Foreskin fibroblast (primary cell): ENCODE measurements at places on chromosomes 3 and 15.

- DNase-seq = no peak
Measured at GRCh38 chr3:160098926-160099626, 110.4 kb downstream of the IL12A start.

DNA sequence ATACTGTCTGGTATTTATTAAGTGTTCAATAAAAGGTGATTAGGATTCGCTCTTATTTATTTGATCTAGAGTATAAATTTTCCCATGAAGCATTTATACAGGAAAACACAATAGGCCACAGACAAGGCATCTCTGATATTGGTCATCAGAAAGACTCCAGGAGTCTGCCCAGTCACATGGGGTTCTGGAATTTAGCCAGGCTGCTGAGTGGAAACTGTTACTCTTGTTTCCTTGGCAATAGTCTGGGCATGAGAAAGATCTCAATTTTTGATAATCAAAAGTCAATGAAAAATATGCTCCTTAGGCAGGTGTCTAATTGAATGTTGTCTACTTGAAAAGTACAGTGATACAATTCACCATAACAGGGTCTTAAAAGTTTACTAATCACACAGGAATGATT is 161.2 kb downstream of the FRMD5 start:
- peak; percentile 78 for DNase-seq

DNA sequence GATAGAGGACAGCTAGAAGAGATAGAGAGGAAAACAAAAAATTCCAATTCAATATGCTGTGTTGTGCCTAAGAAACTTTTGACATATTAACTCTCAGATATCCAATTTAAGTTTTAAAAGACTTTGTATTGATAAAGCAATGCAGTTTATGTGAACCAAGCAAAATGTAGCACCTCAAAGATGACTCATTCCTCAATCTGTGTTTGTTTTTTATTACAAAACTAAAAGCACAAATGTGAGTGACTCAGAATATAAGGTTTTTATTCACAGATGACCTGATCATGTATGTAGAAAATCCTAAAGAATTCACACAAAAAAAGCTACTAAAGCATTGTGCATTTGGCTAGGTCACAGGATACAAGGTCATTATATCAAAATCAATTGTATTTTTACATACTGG is 11.1 kb downstream of the HCLS1 start:
- no peak for DNase-seq

DNA sequence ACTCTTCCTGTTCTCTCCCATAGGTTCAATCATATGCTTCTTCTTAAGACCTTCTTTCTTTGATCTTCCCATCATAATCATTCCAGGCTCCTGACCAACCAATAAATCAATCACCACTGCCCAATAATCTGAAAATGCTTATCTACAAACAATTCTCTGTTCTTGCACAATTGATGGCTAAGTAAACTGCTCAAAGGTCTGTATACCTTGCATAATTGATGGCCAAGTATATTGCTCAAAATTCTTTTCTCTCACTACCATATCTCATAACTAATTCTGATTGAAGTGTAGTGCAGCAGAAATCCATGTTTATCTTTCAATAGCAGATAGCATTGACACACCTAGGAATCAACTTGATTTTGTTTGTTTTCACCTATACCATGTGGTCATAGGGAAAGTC is 83.4 kb upstream of the EPHA6 start:
- DNase-seq = no peak

DNA sequence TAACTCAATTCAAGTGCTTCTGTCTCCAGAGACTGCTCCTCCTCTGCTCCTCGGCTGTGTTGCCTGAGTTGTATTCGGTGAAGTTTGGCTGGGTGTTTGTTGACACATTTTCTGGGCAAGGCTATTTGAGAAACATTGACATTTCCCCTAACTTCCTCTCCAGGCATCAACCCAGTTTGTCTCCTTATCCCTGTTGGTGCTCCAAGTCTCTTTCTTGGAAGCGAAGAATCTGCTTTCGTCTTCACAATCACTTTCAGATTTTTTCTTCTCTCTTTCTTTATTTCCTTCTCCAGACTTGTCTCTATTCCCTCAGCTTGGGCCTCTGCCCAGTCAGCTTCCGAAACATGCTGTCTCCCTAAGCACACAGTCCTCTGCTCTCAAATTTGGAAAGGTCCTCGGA is 84.7 kb downstream of the ETV5 start:
- DNase-seq = peak; percentile 60

DNA sequence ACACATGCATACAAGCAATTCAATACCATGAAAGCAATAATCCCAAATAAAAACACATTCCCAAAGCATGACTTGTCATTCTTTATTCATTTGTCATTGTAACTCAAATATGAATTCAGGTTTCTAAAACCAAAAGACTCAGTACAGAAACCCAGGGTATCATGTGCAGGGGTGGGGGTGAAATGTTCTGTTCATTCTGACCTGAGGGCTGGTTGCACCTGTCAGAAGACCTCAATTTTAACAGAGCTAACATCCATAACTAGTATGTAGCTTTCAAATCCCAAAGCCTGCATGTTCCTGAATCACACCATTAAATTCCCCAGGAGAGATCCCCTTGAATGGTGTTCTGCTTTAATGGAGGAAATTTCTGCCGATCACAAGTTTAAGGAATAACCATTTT is 738.7 kb downstream of the MCTP2 start:
- DNase-seq = no peak
